IMR-90 (cell line): ENCODE measurements at places on chromosomes 1 and 21. TPM values are rescaled to one million over a fixed set of nuclear protein-coding genes. Genes with fewer than 3 reads are reported as not detected.

Gene CGN
- 0.28 and 0.36 TPM in 2 replicates for total RNA-seq

Gene ZZZ3
- 66.3 and 84.7 TPM in 2 replicates for total RNA-seq

Gene PCP4
- total RNA-seq = not detected in 2 replicates

Gene RGS13
- not detected in 2 replicates for total RNA-seq

Gene PROK1
- total RNA-seq = not detected in 2 replicates

Gene FMO3
- under 0.01 TPM in 1 of 2 replicates, not detected in the other for total RNA-seq

Gene PDC
- not detected in 2 replicates for total RNA-seq

Gene IBA57
- 1.7 and 2.0 TPM in 2 replicates for total RNA-seq

Gene EIF4G3
- total RNA-seq = 25.8 and 29.2 TPM in 2 replicates

Gene CDA
- 0.90 and 1.4 TPM in 2 replicates for total RNA-seq
